ENCODE measurements at places on chromosomes 2 and 18.

DNA sequence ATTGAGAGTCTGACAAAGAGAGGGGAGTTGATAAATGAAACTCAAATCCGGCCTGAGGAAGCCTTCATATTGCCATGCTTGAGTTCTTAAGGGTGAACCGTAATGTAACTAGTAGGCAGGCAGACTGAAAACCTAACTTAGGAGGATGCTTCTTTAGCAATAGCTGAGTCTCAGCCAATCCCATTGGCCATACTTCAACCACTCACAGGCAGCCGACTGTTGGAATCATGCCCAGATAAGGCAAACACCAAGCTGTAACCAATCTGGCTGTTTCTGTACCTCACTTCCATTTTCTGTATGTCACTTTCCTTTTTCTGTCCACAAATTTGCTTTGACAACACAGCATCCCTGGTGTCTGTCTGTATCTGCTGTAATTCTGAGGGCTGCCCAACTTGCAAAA is 39.5 kb downstream of the TPRKB start:
- no peak for DNase-seq

- DNase-seq = peak; percentile 62
Measured at GRCh38 chr18:8389391-8390340, 219.6 kb upstream of the RAB12 start.

DNA sequence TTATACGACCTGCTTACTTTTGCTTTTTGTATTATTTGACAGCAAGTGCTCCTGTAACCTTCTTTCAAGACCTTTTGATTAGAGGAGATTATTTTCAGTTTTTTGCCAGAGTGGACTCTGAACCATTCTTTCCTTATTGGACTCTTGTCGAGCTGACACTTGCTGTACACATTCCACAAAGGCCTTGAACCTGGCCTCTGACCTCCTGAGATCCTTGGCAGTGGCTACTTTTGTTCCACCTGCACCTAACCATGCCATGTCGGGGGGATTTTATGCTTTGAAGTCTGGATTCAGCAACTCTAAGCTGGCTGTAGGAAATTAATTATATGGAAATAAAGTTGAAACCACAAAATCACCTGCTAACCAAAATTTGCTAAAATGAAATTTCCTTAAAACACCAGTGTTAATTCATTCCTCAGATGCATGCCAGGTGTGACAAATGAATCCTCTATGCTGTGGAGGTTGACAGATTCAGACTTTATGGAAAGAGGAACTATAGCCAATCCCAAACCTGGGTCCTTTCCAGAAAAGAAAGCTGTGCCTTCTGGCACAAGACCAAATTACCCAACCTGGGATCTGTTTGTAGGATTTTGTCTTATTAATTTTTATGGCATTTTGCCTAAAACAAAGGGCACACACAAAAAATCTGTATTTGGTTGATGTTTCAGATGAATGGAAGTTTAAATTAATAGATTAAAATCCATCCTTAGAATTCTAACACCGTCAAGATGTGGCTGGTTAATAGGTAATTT is 110.4 kb downstream of the CDC42EP3 start:
- no peak for DNase-seq

- no peak for DNase-seq
Measured at GRCh38 chr2:235232449-235233433, 261.1 kb upstream of the AGAP1 start.

- DNase-seq = no peak
Measured at GRCh38 chr2:32811696-32812095, 135.1 kb upstream of the LTBP1 start.

GRCh38 chr2:152647552-152647951 is 69.7 kb downstream of the PRPF40A start:
- no peak for DNase-seq

GRCh38 chr18:36843784-36844183 is 14.9 kb downstream of the KIAA1328 start:
- DNase-seq = no peak

DNA sequence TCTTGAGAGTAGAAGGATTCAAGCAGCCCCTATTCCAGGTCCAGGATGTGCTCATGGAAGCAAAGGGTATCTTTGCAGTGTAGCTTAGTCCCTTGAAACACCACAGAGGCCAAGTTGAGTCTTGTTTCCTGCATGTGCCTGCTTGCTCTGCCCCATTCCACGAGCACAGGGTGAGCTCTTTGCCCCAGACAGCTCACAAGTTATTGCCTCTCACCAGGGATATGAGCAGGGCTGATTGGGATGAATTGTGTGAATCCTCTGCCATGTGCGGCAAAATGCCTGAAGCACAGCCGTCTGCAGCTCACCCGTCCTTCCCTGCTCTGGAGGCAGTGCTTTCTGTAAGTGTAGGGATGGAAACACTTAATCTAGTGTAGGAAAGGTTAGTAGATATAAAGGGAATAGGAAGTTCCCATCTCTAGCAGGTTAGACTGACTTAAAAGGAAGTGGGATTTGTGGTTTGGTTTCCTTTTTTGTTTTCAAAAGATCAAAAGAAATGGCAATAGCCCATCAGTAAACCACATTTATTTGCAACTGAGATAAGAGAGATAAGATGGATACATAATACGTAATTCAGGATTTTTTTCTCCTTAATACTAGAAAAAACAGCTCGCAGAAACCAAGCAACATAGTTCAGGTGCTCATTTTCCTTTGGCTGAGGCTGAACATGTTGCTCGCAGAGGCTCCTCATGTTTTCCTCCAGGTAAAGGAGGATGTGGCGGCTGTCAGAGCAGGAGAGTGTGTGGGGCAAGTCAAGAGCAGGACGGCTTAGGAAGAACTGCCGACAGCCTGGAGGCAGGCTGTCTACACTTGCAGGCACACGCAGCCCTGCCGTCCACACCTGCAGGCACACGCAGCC is 41.4 kb downstream of the TMEM182 start:
- no peak for DNase-seq
